ENCODE measurements at places on chromosomes 7 and 10.

DNA sequence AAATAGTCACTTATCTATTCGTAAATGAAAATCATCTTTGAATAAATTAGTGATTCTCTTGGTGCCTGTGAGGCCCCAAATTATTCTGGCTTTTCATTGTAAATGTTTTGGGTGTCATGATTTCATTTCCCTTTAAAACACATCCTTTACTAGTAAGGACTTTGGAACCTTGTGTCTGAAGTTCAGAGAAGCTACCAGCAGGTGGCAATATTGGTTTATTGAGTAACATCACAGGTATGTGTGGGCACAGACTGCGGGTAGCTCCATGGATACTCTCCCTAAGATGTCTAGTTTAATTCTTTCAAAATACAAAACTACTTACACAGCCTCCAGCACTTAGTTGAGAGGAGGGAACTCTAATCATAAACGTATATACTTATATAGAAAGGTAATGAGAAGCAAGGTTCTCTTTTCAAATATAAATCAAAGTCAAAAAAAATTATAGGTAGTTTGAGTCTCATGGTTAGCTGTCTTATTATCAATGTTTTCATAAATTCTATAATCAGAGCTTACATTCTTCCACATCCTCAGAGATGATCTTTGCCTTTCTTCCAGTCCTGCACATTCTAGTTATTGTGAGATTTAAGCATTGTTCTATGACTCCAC is 449.6 kb downstream of the GRM8 start:
- peak; percentile 5 for DNase-seq

DNA sequence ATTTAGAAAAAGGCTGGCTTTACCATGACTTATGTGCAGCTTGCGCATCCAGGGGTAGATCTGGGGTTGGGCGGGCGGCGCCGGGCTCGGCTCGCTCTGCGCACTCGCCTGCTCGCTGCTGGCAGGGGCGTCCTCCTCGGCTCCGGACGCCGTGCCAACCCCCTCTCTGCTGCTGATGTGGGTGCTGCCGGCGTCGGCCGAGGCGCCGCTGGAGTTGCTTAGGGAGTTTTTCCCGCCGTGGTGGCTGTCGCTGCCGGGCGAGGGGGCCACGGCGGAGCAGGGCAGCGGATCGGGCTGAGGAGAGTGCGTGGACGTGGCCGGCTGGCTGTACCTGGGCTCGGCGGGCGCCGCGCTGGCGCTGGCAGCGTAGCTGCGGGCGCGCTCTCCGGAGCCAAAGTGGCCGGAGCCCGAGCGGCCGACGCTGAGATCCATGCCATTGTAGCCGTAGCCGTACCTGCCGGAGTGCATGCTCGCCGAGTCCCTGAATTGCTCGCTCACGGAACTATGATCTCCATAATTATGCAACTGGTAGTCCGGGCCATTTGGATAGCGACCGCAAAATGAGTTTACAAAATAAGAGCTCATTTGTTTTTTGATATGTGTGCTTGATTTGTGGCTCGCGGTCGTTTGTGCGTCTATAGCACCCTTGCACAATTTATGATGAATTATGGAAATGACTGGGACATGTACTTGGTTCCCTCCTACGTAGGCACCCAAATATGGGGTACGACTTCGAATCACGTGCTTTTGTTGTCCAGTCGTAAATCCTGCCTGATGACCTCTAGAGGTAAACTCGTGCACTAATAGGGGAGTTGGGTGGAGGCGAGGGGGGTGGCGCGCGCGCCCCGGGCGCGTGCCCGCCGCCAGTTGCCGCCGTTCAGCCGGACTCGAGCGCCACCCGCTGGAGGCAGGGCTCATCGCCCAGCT is at the start of gene HOXA5:
TSS of gene HOXA5 (minus strand) at position 659 of the 927 bp plus-strand sequence. CDS start at position 585, 74 bp downstream.
- DNase-seq: no peak

DNA sequence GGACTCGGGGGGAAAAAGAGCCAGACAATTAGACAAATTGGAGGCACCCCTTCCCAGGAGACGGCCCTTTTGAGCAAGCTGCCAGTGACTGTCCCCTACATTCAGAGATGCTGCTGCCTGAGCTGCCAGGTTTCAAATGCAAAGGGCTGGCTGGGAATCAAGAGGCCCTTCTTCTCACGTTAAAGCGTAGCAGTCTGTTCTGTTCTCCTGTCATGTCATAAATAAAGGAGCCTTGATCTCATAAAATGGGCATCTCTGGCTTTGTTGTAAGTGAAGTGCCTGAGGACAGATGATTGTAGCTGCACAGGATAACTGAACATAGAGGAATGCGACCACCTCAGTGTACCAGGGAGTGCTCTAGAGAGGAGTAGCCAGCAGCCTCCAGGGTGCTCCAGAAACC is 917.9 kb downstream of the GRID1 start:
- no peak for DNase-seq

DNA sequence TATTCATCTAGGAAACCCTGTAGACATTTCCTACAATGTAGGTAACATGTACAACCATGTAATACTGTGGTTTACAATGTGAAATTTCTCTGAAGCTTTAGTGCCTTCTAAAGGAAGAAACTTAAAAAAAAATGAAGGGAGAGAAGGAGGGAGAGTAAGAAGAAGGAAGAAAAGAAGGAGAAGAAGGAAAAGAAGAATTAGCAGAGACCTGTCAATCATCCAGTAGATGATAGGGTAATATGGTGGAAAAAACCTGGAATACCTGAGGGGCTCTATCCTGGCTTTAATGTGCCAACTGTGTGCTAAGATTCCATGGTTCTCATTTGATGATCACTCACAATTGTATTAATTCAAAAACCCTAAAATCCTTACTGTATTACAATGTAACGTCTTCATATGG is 2.6 kb upstream of the LRRN3 start:
- no peak for DNase-seq

- no peak for DNase-seq
Measured at GRCh38 chr7:152103066-152103465, 77.6 kb downstream of the GALNT11 start.

- no peak for DNase-seq
Measured at GRCh38 chr7:135489791-135490190, 20.1 kb downstream of the CNOT4 start.

GRCh38 chr10:59898125-59898835 is 8.1 kb downstream of the CCDC6 start:
- DNase-seq: no peak

DNA sequence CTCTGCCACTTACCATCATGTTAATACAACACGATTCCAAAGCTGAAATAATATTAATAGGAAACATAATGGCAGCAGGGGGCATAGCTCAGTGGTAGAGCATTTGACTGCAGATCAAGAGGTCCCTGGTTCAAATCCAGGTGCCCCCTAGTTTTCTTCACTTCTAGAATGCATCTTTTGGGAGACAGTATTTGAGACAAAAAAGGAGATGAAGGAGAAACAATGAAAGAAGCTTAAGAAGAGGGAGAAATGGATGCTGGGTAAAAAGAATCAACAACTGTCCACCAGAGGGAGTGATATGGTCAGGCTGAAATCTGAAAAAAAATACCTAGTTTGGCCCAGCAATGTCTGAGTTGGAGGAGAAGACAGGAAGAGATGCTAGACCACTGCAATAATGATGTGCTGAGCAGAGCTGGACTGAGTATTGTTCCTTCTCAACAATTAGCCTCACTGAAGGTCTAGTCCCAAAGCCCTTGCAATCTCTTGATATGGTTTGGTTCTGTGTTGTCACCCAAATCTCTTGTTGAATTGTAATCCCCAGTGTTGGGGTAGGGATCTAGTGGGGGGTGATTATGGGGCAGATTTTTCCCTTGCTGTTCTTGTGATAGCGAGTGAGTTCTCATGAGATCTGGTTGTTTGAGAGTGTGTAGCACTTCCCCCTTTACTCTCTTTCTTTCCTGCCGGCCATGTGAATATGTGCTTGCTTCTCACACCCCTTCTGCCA is 48.3 kb downstream of the ZNF783 start:
- DNase-seq: no peak

DNA sequence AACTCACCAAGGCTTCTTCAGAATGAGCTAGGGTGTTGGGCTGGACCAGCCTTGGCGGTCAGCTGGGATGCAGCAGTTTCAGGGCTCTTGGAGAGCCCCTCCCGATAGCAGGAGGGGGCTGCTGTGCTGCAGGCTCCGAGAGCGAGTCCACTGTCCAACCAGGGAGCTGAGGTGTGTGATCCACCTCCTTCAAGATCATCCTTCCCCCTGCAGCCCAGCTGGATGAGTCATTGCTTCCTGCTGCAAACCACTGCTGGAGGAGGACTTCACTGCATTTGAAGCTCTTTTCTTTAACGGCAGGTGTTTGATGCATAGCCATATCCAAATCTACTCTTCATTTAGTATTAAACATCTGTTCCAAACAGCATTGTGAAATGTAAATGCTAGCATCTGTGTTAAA is 54.2 kb upstream of the EBF3 start:
- DNase-seq: no peak

- DNase-seq: no peak
Measured at GRCh38 chr7:82017334-82017943, 247.6 kb upstream of the HGF start.

GRCh38 chr7:25143763-25144162 is 18.7 kb upstream of the CYCS start:
- DNase-seq: no peak

DNA sequence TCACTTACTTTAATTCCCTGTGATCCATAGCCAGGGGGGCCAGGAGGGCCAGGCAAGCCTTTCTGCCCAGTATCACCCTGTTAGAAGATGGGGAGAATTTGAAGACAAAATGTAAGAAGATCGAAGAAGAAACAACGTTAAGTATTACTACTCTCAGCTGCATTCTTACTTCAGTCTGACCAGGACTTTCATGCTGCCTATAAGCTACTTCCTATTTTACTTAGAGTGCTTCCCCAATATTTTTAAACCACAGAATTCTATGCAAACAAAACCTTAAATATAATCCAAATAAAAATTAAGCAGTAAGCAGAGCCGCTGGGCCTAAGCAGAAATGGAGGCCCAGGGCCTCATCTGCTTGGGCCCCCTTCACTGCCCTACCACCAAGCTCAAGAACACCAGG is 117.8 kb downstream of the COL28A1 start:
- no peak for DNase-seq

GRCh38 chr10:26215935-26216584 is 514 bp upstream of the GAD2 start:
- DNase-seq: no peak

DNA sequence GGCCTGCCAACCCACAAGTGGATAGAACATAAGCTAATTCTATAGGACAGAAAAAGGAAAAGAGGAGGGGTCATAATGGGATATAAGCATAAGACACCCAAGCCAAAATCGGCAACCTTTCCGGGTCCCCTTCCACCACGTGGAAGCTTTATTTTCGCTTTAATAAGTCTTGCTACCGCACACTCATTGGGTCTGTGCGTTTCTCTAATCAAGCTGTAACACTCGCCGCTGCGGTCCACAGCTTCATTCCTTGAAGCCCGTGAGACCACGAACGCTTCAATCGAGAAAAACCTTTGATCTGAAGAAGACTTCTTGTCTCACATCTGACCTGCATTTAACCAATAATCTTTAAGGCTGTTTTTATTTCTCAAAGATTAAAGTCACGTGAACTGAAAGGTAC is 35.8 kb upstream of the HECW1 start:
- no peak for DNase-seq

GRCh38 chr10:78775891-78776290 is 292.9 kb upstream of the ZMIZ1 start:
- no peak for DNase-seq

GRCh38 chr10:79910836-79911235 is 38.1 kb downstream of the SFTPD start:
- no peak for DNase-seq

GRCh38 chr7:85475071-85475470 is 288.2 kb upstream of the SEMA3D start:
- no peak for DNase-seq

DNA sequence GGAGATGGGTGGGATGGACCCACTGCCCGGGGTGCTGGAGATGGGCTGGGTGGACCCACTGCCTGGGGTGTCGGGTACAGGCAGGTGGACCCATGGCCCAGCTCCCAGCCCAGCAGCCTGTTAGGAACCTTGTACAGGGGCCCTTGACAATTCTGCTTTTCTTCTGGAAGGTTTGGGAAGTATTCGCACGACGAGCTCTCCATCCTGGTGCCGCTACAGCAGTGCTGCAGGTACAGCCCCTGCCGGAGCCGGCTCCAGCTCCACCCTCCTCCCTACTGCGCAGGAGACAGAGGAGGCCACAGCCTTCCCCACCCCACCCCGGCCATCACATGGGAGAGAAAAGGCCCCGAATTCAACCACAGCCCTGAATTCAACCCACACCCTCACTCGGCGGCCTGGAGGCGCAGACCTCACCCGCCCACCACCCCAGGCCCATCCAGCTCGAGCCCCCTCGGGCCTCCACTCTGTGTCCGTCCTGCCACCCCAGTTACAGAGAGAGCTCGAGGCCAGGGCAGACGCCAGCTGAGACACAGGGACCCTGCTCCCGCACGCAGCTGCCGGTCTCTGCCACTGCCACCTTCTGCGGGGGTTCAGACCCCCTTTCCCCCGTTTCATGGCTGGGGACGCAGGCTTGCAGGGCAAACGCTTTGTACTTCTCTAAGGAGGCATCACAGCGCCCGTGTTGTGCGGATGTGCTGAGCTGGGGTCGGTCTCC is 31.3 kb upstream of the FOXL3 start:
- no peak for DNase-seq

DNA sequence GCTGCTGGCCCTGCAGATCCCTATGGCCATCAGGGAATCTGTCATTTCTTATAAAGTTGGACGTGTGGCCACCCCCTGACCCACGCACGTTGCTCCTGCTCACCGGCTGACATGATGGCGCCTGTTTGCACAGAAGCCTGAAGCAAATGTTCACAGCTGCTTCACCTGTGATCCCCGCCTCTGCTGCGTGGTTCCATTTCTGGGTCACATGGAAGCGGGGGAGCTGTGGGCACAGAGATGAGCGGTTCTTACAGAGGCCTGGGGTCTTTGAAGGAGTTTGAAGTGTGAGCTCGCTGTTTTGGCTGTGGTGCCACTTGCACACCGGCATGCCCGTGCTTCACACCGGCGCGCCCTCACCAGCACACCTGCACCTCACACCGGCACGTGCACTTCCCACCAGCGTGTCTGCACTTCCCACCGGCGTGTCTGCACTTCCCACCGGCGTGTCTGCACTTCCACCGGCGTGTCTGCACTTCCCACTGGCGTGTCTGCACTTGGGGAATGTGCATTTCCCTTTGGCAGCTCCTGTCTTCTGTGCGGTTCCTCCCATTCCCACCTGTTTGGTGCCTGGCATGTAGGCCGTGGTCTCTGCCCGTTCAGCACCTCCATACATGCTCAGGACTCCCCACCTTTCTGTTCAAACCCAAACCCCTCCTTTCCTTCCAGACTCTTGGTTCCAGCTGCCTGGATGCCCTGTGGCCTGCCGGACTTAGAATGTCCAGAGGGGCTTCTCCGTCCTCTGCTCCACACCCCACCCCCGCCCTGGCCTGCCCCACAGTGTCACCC is 86.7 kb downstream of the INPP5A start:
- no peak for DNase-seq
